Activated T-cell treated with anti-CD3 and anti-CD28 coated beads, Interleukin-2, amount 50 U/mL, for 24 hours (primary cell): ENCODE measurements at places on chromosomes 13 and 19.

DNA sequence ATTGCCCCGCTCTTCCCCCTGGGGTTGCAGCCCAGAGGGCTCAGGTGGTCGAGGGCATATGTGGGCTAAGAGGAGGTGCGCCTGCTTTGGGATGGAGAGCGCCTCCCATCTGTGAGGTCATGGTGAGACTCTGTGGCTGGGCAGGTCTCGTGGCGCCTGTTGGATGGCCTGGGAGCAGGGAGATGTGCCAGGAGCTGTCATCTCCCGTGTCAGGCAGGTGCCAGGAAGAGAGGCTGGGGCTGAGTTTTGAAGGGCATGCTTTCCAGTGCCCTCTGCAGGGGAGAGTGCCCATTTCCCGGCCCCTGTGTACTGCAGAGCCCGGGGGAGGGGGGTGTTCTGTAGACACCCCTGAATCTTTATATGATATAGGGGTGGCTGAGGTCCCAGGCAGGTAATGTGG lies 2.8 kb downstream of the WTIP start:
- DNase-seq: no peak

DNA sequence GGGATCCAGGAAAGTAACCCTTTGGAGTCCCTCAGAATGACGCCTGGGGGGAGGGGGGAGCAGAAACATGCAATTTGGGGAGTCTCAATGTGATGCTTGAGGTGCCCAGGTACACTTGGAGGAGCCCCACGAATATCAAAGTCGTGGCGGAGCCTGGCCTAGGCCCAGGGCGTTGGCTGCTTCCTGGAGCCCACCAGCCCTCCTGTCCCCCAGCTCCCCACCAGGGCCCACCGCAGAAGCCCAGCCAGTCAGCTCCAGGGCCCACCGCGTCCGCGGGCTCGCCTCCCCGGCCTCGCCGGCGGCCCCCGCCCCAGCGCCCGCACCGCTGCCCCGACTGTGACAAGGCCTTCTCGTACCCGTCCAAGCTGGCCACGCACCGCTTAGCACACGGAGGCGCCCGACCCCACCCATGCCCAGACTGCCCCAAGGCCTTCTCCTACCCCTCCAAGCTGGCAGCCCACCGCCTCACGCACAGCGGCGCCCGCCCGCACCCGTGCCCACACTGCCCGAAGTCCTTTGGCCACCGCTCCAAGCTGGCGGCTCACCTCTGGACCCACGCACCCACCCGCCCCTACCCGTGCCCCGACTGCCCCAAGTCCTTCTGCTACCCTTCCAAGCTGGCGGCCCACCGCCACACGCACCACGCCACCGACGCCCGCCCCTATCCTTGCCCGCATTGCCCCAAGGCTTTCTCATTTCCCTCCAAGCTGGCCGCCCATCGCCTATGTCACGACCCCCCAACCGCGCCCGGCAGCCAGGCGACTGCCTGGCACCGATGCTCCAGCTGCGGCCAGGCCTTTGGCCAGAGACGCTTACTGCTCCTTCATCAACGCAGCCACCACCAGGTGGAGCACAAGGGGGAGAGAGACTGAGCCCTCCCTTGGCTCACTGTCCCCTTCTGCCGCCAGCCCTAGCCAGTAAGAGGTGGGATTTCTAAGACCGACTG lies 2.1 kb downstream of the ZNF575 start:
- DNase-seq: peak; percentile 56

DNA sequence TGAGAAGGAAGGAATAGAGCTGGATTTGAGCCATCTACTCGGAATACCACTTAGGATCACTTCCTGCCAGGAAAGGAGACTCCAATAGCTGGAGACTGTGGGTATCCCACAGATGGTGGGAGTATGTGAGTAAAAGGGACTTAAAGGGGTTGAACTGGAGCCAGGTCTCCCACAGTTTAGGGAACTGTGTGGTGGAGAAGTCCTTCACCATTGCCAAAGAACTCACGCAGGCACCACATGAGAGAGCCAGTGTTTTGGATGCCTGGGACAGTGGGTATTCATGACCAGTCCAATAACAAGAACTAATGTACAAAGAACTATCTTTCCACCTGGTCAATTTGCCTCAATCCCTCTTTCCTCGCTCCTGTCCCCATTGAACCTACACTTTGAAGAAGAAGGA lies 24.4 kb upstream of the MYCBP2 start:
- DNase-seq: no peak

GRCh38 chr19:3284759-3285646 lies 60.5 kb downstream of the CELF5 start:
- peak; percentile 82 for DNase-seq

GRCh38 chr13:73870036-73870741 lies 264.0 kb downstream of the KLF12 start:
- no peak for DNase-seq

DNA sequence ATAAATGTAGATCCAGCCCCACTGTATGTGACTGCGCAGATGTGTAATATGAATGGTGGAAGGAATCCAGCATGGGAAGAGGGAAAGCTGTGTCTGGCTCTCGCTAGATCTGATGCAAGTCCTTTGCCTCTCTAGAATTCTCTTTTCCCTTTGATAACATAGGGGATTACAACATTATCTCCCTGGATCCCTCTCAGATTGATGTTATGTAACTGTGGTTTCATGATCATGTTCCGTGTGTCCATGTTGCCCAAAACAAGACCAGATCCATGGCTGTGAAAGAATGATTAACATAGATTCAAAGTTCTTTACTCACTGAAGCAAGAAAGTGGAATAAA lies 184.0 kb upstream of the UBL3 start:
- no peak for DNase-seq
